ENCODE measurements at places on chromosomes 11 and 22.

- DNase-seq = no peak
Measured at GRCh38 chr22:19879992-19880785, 25.5 kb upstream of the GNB1L start.

- no peak for DNase-seq
Measured at GRCh38 chr22:17972385-17973191, 51.8 kb downstream of the MICAL3 start.

GRCh38 chr11:13333456-13333957 is 55.9 kb downstream of the BMAL1 start:
- no peak for DNase-seq

DNA sequence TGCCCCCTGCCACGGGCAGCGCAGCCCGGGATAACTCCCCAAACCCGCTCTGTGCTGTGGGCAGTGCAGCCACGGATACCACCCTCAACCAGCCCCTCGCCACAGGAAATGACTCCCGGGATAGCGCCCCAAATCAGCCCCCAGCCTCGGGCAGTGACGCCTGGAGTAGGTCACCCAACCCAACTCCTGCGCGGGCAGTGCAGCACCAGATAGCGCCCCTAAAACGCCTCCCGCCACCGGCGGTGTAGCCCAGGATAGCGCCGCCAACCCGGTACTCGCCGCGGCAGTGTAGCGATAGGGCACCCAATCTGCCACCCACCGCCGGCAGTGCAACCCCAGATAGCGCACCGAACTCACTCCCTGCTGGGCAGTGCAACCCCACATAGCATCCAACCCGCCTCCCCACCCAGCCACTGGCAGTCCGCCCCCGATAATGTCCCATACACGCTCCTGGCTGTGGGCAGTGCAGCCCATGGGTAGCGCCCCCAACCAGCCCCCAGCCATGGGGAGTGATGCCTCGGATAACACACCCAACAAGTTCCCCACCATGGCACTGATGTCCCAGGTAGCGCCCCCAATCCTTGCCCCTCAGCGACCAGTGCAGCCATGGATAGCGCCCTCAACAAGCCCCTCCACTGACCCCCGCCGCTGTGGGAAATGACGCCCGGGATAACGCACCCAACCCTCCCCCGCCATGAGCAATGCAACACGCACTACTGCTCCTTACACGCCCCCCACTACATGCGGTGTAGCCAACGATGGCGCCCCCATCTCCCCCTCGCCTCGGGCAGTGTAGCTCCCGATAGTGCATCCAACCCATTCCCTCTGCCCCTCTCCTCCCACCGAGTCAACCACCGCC is 1.5 kb downstream of the RFPL2 start:
- DNase-seq = no peak

DNA sequence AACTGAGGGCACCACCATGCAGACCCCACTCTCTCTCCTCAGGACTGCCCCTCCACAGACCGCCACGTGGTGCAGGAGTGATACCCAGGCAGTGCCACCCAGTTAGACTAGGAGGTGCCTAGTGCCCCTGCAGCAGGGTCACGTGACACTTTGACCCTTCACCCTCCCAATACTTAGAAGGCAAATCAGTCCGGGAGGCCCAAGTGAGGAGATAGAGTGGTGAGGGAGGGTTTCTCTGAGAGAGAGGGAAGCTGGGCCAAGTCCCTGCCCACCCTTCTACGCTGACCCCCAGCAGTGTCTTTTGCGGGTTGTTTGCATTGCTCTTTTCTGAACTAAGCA is 84.6 kb downstream of the BUD13 start:
- DNase-seq = no peak

DNA sequence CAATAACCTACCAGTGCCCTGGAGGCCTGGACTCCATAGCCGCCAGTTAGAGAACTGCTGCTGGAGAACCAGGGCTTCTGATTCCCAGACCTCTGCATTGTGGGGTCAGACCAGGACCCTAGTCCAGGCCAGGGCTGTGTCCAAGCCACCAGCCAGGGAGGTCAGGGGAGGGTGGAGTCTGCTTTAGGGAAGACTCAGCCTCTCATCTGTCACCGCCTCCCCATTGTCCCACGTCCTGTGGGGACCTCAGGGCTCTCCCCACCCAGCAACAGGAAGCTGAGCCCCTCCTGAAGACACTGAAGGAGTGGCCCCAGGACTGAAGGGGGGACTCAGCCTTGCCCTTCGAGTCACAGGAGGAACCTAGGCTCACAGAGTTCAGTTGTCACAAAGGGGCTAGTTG is 41.2 kb downstream of the PDE2A start:
- DNase-seq = no peak
